ENCODE measurements at places on chromosomes 5 and 9. TPM values are rescaled to one million over a fixed set of nuclear protein-coding genes. Genes with fewer than 3 reads are reported as not detected.

Gene BTNL3
- not detected for total RNA-seq

Gene PCDHA12
- total RNA-seq: 0.25 TPM

DNA sequence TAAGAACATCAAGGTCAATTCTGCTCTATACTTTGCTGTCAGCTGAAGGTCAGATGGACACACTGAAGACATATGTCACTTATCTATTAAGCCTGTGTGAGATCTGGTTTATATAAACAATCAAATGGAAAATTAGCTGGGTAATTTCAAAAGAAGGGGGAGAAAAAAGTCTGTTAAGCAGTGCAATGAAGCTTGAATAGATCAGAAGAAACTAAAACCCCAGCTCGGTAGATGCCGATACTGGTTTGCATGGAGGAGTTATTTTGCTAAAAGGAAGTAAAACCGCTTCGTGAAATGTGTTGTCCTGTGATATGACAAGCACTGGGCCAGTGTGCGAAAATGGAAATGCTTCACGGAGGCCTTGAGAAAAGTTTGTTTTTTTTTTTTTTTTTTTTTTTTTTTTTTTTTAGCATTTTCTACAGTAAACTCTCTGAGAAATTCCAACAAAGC lies 148.8 kb downstream of the MEF2C start:
- DNase-seq: no peak

DNA sequence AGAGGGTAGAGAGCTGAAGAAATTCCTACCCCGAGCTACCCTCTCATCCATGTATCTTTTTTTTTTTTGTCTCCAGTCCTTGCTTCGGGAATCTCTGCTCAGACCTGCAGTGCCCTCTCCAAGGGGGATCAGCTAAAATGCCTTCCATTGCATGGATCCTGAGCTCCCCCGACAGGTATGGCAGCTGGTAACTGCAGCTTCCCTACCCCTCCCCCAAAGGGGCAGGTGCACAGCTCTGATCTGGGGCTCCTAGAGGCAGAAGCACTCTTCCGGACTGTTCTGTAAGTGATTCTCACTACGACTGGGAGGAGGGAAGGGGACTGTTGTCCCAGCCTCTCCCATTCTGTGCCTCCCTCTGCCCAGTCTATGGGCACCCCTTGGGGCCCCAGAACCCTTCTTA lies 169.6 kb downstream of the MELK start:
- DNase-seq: no peak

DNA sequence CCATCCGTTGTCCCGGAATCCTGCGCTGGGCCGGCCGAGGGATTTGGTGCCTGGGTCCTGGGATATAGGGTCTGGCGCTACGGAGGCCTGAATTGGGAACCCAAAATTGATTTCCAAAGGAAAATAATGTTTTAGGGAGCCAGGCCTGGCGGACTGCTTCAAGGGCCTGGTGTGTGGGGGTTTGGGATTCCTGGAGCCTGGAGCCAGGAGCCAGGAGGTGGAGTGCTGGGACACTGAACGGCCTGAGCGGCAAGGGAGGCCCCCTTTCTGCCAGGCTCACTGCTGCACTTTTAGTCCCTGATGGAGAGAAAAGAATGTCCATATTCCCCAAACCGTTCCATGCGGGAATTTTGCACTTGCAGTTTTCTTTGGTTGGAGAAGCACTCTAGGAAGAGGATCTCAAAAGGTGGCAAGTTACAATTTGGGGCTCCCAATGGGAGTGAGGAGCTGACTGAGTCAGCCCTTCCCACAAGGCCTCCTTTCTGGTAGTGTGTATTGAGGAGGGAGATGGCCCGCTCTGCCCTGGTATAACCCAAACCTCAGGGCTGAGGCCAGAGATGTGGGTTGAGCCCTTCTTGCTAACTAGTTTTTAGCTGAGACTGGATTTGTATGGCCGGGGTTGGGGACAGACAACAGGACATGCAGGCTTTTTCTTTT lies 2.2 kb downstream of the LMX1B start:
- DNase-seq: no peak

DNA sequence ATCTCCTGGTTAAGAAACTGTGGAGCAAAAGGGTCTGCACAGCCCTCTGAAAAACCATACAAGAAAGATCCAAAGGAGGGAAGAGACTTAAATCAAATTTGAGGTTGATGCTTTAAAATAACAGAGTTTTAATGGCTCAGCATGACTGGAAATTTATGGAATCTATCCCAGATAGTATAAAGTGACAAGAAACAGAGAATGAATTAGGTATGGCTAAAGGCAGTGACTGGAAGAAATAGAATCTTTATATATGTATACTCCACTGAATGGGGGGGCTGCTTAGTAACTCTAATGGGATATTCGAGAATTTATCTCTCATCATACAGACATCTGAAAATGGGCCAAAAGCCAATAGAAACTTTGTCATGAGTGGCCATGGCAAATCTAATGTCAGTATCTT lies 17.6 kb upstream of the MOCS2 start:
- no peak for DNase-seq

DNA sequence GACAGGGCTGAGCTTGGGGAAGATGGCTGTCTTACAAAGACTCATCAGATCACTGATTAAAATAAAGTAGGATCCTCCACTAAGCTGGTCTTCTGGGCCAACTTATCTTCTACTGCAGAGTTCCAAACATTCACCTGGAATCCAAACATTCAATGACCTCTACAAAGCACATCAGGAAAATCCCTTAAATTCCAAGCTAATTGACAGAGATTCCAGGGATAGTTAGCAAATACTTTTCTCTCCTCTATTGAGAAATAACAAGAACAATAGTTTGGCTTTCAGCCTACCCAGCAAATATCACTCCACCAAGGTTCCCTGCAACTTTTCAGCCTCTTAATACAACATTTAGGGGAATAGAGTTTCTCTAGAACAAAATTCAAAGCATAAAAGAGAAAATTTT lies 140.6 kb upstream of the LIFR start:
- no peak for DNase-seq

Gene SARDH
- total RNA-seq: 2.0 TPM

Gene SLC36A3
- total RNA-seq: not detected

DNA sequence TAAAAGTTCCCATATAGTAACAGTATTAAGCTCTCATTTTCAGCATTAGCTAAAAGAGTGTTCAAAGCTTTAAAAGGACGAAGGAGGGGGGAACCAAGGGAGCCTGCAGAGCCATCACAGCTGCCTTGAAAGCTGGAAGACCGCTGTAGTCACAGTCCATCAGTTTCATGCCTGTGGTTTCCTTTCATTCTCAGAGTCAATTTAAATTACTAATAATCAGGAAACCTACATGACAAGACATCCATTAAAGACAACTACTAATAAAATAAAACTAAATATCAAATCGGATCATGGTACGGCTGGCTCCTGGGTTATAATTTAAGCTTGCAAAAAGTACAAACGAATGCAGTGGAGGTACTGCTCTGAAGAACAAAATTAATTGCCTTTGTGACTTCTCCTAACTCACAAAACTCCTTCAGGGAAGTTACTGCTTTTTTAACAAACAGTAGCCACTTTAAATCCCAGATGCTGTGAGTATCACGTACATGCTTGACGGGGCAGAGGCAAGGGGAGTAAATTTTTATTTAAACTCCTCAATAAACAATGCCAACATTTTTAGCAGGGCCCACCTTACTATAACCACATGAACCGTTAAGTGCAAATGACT lies 213.5 kb downstream of the DENND1A start:
- no peak for DNase-seq

DNA sequence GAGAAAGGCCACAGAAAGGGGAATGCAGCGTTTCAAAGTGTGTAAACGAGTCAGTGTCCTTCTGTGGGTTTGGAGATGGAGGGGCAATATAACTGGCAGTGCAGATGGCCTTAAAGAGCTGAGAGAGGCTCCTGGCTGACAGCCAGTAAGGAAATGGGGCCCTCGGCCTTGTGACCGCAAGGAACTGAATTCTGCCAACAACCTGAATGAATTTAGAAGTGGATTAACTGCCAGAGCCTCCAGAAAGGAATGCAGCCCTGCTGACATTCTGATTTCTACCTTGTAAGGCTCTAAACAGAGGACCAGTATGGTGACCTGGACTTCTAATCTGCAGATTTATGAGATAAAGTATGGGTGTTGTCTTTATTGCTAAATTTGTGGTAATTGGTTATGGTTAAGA lies 17.5 kb upstream of the NREP start:
- DNase-seq: no peak

DNA sequence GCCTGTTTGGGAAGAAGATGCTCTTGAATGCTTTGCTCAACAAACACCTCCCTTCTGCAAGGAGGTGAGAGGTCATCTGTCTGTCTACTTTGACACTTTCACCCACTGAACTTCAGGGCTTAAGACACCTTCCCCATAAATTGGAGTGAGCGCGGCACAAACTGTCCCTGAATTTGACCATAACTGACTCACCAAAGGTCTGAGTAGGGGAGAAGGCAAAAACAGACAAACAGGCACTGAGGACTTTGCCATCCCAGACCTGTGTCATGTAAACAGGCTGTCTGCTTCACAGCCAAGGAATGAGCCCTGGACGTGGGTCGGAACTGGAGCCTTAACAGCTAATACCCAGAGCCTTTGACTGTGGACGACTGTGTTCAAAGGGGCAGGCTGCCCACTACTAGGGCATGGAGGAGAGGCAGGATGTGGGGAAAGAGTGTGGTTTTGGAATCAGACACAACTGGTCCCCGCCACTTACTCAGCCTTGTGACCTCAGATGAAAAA lies 320.9 kb upstream of the KLF4 start:
- no peak for DNase-seq

Gene FOXD4
- not detected for total RNA-seq

DNA sequence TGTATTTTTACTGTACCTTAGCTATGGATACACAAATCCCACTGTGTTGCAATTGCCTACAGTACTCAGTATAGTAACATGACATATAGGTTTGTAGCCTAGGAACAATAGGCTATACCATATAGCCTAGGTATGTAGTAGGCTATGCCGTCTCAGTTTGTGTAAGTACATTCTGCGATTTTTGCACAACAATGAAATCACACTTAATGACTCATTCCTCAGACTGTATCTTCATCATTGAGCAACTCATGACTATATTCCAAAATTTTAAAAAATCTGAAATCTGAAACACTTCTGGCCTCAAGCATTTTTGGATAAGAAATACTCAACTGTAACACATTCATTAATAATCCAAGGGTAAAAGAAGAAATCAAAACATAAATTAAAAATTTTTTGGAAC lies 666.8 kb upstream of the GRAMD2B start:
- DNase-seq: no peak

Gene RNF183
- total RNA-seq: not detected

GRCh38 chr9:1383899-1384455 lies 333.8 kb downstream of the DMRT2 start:
- DNase-seq: no peak

Gene TMEM8B
- 11.3 TPM for total RNA-seq

Gene ARID3C
- not detected for total RNA-seq

GRCh38 chr5:168186289-168187074 lies 105.0 kb upstream of the WWC1 start:
- no peak for DNase-seq

GRCh38 chr5:180467028-180467975 lies 26.9 kb upstream of the CNOT6 start:
- DNase-seq: no peak

Measured in vagina (tissue), 2 donors.